ENCODE measurements at places on chromosomes 6 and 20. TPM values are rescaled to one million over a fixed set of nuclear protein-coding genes. Genes with fewer than 3 reads are reported as not detected.

- no peak for DNase-seq
Measured at GRCh38 chr20:17664025-17664633, 17.9 kb downstream of the RRBP1 start.

DNAH8 gene
- not detected for total RNA-seq

DNA sequence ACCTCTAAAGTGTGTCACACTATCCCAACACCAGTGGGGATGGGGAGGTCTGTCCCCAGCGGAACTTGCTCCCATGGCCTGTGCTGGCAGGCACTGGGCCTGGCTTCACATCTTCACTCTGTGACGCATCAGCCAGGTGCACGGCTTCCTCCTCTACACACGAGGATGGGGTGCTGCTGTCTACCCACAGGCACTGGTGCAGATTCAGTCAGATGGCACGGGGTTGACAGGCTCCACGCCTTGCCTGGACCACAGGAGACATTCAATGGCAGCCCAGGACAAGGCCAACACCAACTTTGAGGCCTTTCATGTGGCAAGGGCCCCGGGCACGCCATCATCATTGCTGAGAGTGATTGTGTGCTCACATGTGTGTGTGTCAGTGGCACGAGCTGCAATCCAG is 92.4 kb downstream of the TMEM242 start:
- DNase-seq, result no peak

DEFB124 gene
- not detected for total RNA-seq

DNA sequence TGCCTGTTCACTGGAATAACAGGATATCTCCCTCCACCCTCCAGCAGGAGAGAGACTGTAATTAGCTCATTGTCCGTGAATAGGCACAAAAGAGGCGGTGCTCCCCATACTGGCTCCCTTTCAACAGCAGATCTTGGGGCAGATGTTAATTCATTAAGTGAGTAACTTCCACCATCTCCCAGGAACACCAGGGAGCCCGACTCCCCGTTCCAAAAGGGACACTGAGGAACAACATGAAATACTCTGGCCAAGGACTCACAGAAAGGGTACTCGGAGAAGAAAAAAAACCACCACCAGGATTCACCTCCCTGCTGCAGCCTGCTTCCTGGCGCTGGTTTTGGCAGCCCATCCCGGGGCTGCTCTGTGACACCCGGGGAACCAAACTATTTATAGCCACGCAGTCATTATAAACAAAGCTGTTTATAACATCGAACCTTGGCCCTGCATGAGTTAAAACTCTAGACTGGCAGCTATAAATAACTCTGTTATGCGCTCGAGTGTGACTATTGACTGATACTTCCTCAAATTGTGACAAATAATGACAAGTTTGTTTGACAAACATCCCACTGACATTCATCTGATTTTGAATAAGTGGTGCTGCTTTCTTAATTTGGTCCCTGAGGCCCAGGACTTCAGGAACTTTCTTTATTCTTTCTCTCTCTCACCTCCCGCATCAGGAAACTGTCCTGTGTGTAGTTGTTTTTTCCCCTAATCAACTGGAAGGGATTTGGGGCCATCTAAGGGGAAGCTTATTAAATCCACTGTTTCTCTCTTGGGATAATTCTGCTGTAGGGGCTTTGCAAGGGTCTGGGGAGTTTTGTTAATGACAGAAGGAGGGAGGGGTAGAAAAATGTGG is 521.6 kb downstream of the CD83 start:
- DNase-seq, result no peak

DNA sequence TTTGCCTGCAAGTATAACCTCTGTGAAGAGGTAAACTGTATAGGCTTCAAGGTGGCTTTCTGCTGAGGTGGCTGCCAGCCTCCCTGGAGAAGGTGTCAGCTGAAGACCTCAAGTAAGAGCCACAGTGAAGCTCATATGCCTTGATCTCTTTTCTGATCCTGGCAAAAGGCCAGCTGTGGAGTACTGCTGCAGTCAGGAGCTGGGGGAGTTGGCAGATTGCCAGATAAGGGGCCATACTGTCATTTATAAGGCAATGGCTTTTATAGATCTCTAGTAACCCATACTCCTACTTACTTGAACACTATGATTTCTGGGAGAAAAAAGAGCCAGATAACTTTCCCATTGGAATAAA is 8.8 kb upstream of the CEP85L start:
- no peak for DNase-seq

SNAP25 gene
- not detected for total RNA-seq

GRCh38 chr20:58160451-58161061 is 67.9 kb downstream of the ANKRD60 start:
- no peak for DNase-seq

DNA sequence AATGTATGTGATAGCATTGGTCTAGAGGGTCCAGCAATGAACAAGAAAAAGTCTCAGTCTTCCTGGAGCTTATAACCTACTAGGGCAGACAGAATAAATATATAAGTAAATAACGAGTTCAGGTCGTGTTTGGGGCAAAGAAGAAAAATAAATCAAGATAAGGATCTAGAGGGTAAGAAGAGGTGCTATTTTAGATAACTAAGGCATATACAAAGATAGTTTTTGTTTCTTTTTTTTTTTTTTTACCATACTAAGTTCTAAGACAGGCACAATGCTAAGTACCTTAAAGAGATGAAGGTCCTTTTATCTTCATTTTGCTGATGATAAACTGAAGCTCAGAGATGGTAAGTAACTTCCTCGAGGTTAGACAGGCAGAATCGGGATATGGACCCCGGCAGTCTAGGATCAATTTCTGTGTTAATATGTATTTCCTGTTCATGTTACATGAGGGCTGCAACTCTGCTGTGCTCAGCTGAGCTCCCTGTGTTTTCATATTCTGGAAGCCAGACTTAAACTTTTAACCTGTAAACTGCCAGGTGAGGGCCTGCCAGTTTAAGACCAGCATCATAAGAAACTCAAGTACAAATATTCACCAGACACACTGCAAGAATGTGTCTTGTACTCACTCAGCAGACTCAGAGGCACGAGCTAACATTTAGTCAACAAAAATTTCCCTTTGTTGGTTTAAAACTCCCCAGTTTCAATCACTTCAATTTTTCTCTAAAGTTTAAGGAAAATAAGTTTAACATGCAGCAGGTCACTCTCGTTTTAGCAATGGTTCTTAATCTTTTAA is 23.3 kb downstream of the SESN1 start:
- no peak for DNase-seq

RBBP9 gene
- 13.0 TPM for total RNA-seq

DNA sequence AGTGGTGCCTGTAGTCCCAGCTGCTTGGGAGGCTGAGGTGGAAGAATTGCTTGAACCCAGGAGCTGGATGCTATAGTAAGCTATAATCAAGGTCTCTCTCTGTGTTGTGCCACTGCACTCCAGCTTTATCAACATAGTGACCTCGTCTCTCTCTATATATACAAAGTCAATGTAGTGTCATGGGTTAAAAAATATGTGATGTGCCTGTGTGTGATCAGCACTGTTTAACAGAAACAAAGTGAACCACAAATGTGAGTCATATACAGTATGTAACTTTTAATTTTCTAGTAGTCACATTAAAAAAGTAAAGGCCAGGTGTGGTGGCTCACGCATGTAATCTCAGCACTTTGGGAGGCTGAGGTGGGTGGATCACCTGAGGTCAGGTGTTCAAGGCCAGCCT is 85.3 kb upstream of the RNF24 start:
- DNase-seq, result peak; percentile 74

GRCh38 chr20:33630507-33630906 is 31.6 kb upstream of the C20orf144 start:
- DNase-seq, result no peak

- no peak for DNase-seq
Measured at GRCh38 chr6:148074291-148074690, 268.3 kb upstream of the SASH1 start.

- no peak for DNase-seq
Measured at GRCh38 chr6:168320634-168321033, 1.1 kb upstream of the DACT2 start.

IP6K3 gene
- 0.33 TPM for total RNA-seq

NDRG3 gene
- total RNA-seq, result 20.8 TPM

- DNase-seq, result no peak
Measured at GRCh38 chr6:139821676-139822223, 447.3 kb upstream of the CITED2 start.

- no peak for DNase-seq
Measured at GRCh38 chr6:21519642-21520041, 73.9 kb upstream of the SOX4 start.

JPH2 gene
- total RNA-seq, result 14.2 TPM

DPPA5 gene
- total RNA-seq, result not detected

C4B gene
- total RNA-seq, result 2.8 TPM

GFOD1 gene
- total RNA-seq, result 13.4 TPM

DNA sequence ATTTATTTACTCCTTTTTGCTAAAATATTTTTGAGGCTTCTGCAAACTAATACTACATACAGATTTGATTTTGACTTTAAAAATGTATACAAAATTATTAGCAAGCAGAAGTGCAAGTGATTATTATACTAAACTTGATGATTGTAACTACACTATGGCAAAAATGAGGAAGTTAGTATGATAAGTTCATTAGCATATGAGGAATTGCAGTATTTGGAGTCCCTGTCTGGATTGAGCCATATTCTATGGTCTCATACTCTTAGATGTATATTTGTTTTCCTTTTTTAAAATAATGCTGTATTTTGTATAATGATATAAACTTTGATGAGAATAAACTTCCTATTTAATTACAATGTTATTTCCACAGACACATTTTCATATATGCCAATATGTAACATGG is 13.9 kb downstream of the CRISP3 start:
- no peak for DNase-seq

DNA sequence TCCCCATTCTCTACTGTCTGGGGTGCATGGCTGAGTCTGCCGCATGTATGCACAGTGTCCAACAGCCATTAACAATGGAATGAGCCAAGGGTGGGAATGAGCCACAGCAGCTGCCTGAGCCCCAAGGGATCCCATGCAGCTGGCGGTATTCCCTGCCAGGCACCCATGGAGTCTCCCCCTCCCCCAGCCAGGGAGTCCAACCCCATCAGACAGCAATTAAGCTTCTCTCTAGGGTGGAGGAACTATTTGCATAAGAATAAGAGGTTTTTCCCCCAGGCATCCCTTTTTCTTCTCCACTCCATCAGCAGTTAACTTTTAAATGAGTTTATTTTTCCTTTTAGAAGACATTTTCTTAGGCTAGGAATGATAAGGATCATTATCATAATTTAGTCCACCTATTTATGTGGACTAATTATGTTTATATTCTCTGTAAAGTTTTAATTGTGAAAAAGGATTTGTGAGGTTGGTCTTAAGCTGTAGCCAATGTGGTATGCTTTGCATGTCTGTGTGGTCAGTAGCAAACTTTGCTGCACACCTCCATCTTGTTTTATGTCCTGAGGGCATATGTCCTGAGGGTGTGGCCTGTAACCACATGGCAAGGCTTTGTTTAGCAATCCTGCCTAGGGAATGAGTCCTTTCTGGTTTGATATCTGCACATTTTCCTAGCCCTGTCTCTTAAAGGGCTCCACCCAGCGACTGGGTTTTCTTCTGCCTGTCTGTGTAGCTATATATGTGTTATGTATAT is 158.9 kb upstream of the OLIG3 start:
- DNase-seq, result peak; percentile 17

- DNase-seq, result peak; percentile 74
Measured at GRCh38 chr20:47318027-47318585, 38.4 kb downstream of the ZMYND8 start.

DNA sequence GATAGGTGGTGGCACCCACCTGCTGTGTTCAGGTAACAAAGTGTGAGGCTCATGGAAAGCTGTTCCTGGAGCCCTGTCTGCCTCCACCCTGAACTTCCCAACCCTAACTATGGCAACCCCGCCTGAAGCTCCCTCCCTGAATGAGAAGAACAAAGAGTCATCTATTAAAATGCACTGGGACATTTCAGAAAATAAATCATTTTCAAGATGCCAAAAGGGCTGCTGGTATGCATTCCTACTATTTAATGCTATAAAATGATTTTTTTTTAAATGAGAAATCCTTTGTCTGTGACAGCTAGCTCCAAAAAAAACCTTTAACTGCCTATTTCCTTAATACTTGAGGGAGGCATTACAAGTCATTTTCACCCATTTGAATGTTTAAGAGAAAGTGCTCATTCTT is 84.3 kb upstream of the MRPS10 start:
- no peak for DNase-seq

DNA sequence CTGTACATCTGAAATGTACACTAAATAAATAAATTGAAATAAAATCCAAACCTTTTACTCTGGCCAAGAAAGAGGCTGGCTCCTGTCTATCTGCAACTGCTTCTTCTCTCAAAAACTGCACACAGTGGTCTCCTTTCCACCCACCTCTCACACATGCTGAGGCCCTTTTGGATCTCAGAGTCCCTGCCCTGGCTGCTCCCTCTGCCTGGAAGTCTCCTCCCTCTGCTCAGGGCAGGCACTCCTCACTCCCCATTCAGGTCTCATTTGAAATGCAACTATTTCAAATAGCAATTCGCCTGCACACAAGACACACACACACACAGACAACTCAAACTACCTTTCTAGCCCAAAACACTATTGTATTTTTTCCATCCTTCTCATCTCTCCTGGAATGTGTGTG is 348.8 kb downstream of the PKHD1 start:
- DNase-seq, result no peak

- DNase-seq, result no peak
Measured at GRCh38 chr20:64257107-64257757, 1.7 kb downstream of the PCMTD2 start.

DNA sequence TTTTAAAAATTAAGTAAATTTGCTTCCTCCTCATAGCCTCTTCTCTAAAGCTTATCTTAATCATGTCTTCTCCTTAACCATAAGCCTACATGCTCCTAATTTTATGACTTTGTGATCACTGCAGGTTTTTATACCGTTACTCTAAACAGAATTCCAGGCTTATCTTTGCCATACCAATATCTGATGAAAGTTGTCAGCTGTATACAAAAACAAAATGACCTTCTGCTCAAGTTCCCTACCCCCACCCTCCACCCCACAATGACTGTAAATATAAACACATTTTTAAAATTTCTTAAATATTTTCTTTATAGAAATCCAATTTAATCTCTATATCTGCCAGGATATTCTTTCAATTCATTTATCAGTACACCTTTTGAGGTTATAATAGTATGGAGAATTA is 60.5 kb upstream of the SGK1 start:
- no peak for DNase-seq

GRIK2 gene
- 1.4 TPM for total RNA-seq

GRCh38 chr6:1622220-1622850 is 12.6 kb downstream of the FOXC1 start:
- DNase-seq, result no peak

TBX18 gene
- 0.19 TPM for total RNA-seq

- no peak for DNase-seq
Measured at GRCh38 chr20:35771367-35771688, 487 bp upstream of the PHF20 start.

DNA sequence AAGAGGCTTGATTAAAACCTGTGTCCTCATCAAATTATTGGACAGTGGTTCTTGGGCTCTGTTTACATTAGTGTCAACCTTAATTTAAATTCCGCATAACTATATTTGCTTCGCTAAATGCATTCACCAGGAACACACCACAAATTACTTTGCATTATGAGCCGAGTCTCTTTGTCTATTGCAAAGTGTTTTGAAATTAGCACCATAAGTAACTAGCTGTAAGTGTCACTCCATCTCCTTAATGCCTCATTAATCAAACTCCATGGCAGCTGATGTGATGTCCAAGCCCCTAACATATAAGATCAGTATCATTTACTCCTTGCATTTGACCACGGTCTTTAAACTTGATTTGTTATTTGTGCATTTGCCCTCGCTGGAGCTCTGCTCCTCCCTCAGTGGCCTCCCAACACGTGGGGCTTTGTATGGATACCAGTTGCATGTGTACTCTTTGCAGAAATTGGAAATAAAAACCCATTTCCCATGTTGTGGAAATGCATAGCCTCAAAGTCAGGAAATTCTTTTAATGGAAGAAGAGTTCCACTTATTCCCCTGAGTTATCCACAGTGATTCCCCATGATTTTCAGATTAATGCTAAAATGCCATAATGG is 24.6 kb downstream of the FOXA2 start:
- no peak for DNase-seq
